ENCODE measurements at places on chromosomes 5 and 9. TPM values are rescaled to one million over a fixed set of nuclear protein-coding genes. Genes with fewer than 3 reads are reported as not detected.

DCAF12 gene
- polyA plus RNA-seq, result 60.8 TPM

DNA sequence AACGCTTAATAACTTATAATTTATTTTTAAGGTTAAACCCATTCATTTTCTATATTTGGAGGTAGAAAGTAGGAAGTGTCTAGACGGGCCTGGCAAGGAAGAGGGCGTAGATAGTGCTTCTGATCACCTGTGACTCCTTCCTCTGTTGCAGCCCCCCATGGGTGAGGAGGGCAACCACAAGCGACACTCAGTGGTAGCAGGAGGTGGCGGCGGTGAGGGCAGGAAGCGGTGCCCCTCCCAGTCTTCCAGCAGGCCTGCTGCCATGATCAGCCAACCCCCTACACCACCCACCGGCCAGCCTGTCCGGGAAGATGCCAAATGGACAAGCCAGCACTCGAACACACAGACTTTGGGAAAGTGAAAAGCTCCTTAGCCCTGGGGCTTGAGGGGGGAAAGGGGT lies 36.7 kb downstream of the FAXDC2 start:
- DNase-seq, result no peak

DNA sequence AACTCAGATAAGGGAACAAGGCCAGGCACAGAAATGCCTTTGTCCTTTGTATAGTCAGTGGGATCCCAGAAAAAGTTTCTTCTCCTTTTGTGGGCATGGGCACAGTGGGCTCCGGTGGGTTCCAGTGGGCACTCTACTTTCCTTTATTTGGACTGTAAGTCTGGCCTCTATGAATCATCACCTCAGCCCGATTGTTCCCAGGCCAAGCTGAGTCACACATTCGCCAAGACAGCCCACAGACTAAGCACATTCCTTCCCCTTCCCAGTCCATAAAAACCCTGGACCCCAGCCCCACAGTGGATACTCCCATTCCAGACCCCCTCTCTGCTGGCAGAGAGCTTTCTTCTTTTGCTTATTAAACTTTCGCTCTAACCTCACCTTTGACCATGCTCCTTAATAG lies 165.0 kb downstream of the FBXL17 start:
- DNase-seq, result no peak

GRCh38 chr9:89524963-89525362 lies 27.1 kb upstream of the SEMA4D start:
- DNase-seq, result no peak

GRCh38 chr9:14155237-14155636 lies 158.7 kb downstream of the NFIB start:
- DNase-seq, result no peak

GRCh38 chr9:114894609-114895433 lies 35.6 kb downstream of the TNFSF8 start:
- DNase-seq, result no peak
